ENCODE measurements at places on chromosomes 3 and 15.
A peak's percentile ranks its signal among the peaks of the same experiment; 100 is the strongest.

GRCh38 chr3:122803977-122804376, 9.1 kb downstream of the SLC49A4 start:
- no peak for DNase-seq

DNA sequence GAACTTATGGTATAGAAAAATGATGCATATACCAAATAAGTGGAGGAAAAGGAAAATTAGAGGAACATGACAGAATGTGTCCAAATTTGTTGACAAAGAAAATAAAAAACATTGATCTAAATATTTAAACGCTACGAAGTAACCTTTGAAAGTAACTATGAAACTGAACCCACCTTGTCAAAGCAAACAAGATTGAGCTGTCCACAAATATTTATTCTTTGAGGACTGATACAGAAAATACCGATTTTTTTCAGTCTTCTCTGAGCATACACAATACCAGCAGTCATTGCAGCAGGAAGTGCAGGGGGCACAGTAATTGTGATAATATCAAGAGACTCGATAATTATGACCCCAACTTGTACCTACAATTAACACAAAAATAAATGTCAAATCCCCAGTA, 40.0 kb downstream of the ATP13A3 start:
- DNase-seq = no peak

- no peak for DNase-seq
Observed at GRCh38 chr3:124838963-124839362, 48.2 kb downstream of the ITGB5 start.

DNA sequence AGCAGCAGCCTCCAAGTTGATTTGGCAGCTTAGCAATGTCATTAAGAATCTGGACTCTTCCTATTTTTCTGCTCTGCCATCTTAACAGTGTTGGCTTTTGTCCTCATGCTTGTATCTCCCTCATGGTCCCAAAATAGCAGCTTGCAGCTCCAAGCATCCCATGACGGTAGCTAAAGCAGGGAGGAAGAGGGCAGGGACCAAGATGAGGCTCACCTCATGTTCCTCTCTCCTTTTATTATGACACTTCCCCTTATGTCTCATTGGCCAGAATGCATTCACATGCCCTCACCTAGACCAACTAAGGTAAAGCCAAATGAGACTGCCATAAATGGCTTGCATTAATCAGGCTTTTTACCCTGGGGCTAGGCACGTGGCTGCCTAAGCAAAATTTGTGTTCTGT, 382.4 kb downstream of the SHQ1 start:
- no peak for DNase-seq

GRCh38 chr15:27028858-27029477, 58.0 kb downstream of the GABRG3 start:
- peak; percentile 13 for DNase-seq

DNA sequence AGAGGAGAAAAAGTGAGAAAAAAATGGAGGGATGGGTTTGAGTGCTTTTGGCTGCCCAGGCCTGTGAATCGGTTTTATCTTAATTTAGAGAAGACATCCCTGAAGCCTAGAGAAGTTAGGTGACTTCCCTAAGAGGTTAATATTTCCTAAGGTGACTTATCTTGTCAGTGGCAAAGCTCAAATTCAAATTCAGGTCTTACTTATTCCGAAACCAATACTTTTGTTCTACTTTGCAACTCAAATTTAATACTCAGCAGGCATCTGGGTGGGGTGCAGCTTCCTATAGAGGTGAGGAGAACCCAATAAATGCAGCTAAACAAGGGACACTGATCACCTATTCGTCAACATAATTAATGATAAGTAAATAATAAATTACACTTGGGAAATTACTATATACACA, 54.9 kb upstream of the MYRIP start:
- DNase-seq = no peak

- DNase-seq = no peak
Observed at GRCh38 chr3:73653877-73654276, 29.1 kb upstream of the PDZRN3 start.

DNA sequence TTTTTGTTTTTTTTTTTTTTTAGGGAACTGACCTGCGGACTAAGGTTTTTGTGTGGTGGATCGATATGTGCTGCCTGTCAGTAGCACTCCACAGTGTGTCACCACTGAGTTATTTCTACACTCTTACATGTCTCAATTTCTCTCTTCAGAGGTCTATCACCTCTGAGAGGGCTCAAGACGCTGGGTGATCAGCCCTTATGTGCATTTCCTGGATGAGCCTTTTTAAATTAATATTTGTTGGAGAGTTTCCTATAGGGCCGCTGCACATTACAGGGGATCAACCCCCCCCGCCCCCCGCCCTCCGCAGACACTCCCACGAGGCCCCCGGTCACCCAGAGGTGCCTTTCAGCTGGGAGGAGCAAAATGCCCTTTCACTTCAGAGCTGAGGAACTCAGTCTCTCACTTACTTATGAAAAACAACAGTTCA, 34.5 kb upstream of the AP4E1 start:
- DNase-seq = no peak
